ENCODE measurements at places on chromosomes 4 and X.

- DNase-seq = no peak
These were observed 116.7 kb downstream of the CDKL5 start for GRCh38 chrX:18542131-18542530.

GRCh38 chr4:100582146-100582545, 64.3 kb upstream of the EMCN start:
- DNase-seq = no peak

- no peak for DNase-seq
These were observed 3.0 kb downstream of the IL2 start for GRCh38 chr4:122453384-122453995.

GRCh38 chr4:56450342-56450741, 14.3 kb downstream of the PAICS start:
- no peak for DNase-seq

- no peak for DNase-seq
These were observed 60.2 kb upstream of the HPGD start for GRCh38 chr4:174582463-174582862.

DNA sequence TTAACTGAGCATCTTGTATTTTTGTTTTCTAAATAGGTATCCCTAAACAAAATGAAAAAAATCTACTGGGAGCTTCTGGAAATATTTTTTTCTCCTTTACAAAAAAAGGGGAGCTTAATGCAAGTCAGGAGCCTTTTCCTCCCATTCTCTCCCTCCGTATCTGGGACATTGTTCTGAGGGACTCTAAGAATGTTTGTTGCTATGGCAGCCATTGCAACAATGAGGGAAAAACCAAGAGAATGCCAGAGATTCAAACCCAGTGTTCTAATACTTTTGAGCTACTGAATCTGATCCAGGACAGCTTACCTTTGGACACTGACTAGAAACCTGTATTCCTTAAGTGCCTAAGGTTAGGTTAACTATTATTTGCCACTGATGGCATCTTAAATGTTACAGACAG, 485.7 kb upstream of the HS3ST1 start:
- no peak for DNase-seq

DNA sequence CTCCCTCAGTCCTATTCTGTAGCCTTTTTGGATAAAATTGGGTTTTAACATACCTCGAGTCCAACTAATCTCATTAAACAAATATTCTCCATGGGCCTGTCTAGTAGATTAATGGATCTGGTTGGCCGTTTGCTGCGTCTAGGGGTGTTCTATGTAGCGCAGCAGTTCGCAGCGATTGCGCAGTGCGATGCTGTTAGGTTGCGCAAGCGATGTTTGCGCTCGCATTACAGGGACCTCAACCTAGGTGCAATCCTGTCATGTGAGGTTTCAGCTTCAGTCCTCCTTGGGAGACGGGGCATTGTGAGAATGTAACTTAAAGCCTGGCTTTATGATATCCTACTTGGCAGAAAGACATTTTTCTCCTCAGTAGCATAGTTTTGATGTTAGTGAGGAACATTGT, 14.0 kb downstream of the OGT start:
- no peak for DNase-seq

GRCh38 chr4:120922381-120923206, at the start of gene PRDM5:
Gene PRDM5, minus strand, starts transcription at chr4:120922726. Its CDS starts 118 bp downstream, at chr4:120922608.
- DNase-seq = no peak

GRCh38 chr4:162865102-162865501, 301.6 kb downstream of the NAF1 start:
- no peak for DNase-seq

GRCh38 chr4:125891597-125892258, 577.0 kb downstream of the FAT4 start:
- no peak for DNase-seq

DNA sequence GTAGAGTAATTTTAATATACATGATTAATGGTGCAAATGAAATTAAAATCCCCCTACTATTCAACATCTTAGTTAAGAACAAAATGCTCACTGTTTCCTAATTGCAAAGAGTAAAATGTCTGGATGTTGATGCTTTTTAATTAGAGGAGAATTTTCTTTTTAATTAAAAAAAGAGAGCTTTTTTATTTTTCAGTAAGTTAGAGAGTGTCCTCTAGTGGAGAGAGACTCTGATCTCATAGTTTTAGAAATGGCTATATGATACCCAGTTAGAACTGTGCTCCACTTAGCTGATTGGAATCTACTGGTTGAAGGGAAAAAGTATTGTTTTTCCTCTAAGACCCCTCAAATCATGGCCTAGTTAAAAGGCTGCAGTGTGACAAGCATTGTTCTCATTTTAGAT, 312.0 kb upstream of the MAGEB2 start:
- no peak for DNase-seq

GRCh38 chr4:40520533-40520932, 109.1 kb downstream of the RBM47 start:
- no peak for DNase-seq

DNA sequence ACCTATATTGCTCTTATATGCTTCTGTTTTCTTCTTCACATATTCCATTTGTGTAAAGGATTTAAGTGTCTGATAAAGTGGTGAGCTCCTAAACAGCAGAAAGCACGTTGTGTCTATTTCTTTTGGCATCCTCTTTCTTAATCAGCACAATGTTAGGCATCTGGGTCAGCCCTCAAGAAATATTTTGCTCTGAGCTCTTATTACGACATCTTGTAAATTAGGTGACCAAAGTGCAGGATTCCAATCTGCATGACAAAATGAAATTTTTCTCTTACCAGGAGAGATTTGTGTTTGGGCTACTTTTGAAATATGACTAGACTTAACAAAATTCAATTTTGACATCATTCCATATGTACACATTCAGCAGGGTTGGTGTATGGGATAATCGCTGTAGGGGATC, 210.0 kb upstream of the IGFBP7 start:
- no peak for DNase-seq

GRCh38 chr4:20418861-20419451, 167.3 kb downstream of the SLIT2 start:
- DNase-seq = no peak

DNA sequence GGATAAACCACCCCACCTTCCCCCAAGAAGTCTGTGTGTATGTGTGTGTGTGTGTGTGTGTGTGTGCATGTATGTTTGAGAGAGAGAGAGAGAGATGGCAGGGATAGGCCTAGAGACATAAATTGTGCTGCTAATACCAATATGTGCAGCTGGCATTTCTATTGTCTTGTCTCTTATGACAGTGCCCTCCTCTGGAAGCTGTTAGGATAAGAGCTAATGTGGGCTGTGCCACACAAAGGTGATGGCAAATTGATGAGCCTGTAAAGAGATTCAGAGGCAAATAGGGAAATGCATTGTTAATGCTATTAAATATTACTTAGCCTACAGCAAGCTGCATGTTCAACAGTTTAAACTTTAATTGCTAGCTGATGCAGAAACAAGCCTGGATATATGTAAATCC, 332.0 kb downstream of the NKX6-1 start:
- DNase-seq = no peak

DNA sequence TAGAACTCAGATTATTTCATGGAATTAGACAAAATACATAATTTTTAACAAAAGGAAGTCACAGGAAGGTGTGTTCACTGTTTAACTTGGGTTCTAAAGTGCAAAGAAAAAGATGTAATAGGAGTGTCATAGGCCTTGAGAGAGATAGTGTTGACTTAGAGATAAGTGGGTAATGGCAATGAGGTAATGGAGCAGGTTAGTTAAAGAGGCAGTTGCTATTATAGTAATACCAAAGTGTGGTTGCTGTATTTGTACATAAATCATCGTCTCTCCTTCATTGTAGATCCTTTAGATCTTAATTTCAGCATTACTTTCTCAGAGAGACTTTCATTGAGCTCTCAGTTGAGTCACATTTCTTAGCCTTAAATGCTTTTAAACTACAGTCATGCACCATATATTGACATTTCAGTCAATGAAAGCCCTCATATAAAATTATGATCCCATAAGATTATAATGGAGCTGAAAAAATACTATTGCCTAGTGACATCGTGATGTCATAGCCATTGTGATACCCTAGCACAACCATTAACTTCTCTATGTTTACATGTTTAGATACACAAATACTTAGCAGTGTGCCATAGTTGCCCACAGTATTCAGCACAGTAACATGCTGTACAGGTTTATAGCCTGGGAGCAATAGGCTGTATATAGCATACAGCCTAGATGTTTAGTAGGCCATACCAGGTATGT, 245.4 kb downstream of the ADGRL3 start:
- DNase-seq = no peak

DNA sequence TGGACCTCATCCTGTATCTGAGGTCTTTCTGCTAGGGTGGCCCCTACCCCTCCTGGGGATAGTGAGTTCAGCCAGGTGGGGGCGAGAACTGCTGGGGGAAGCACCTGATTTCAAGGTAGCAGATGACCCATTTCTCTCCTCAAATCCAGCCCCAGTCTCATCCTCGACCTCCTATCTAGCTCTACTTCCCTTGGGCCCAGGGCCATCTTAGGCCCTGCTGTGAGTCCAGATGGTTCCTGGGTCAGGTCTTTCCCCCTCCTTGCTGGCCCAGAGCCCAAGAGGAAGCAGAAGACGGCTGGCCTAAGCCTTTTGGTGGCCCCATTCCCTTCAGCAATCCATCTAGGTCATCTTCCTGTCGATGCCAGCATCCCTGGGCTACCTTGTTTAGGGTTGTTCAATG, 3.3 kb downstream of the CDK16 start:
- DNase-seq = no peak

GRCh38 chr4:186190581-186191199, 677 bp upstream of the CYP4V2 start:
- no peak for DNase-seq

- no peak for DNase-seq
These were observed 380.1 kb downstream of the GRIA2 start for GRCh38 chr4:157600583-157600982.

DNA sequence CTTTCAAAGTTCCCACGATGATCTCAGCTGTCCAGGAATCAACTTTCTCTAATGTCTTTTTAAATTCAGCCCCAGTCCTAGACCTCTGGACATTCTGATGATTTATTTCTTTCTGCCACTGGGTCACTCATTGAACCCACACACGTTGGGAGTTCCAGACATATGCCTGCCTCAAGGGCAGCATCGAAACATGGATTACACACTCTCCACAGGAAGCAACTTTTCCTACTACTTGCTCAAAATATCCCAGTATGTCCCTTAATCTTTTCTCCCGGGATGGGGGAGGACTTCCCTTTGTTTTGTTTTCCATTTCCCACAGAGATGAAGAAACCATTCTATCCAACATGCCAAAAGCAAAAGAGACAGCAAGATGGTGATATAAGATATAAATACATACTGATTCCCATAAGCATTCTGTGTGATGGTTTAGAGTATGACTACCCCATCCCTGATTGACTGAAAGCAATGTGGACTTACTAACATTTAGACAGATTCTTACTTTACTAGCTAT, 79.8 kb upstream of the PPARGC1A start:
- DNase-seq = no peak

GRCh38 chrX:8721536-8721935, 10.4 kb downstream of the ANOS1 start:
- DNase-seq = no peak

- no peak for DNase-seq
These were observed 4.0 kb downstream of the DCLK2 start for GRCh38 chr4:150082241-150082640.

DNA sequence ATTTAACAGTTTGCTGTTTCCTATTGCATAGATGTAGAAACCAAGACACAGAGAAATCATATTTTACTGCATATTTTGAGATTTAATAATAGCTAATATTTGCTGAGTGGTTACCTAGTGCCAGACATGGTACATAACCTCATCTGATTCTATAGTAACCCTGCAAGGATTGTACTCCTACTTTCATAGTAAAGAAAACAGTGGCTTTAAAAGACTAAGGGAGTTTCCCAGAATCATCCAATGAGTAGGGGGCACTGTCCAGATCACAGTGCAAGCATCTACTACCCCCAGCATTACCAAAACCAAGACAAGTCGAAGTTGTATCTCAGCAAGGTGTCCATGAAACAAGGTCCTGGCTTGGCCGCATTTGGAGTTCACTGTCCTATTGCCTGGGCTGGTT, 224.5 kb upstream of the TENM3 start:
- DNase-seq = no peak

- no peak for DNase-seq
These were observed 226.9 kb downstream of the ARHGAP24 start for GRCh38 chr4:85701861-85702321.

GRCh38 chr4:6502747-6503465, 30.5 kb upstream of the PPP2R2C start:
- DNase-seq = no peak

DNA sequence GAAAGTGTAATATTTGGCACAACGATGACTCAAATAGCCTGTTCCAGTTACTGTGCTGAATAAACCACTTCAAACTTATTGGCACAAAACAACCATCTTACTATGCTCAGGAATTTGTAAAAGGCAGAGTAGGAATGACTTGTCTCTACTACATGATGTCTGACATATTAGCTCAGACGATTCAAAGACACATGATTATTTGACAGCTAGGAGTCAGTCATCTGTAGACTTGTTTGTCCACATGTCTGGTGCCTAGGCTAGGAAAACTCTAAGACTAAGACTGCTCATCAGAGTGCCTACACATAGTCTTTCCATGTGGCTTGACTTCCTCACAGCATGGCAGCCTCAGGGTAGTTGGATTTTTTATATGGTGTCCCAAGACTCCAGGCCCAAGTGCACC, 154.5 kb downstream of the FANCB start:
- DNase-seq = no peak

DNA sequence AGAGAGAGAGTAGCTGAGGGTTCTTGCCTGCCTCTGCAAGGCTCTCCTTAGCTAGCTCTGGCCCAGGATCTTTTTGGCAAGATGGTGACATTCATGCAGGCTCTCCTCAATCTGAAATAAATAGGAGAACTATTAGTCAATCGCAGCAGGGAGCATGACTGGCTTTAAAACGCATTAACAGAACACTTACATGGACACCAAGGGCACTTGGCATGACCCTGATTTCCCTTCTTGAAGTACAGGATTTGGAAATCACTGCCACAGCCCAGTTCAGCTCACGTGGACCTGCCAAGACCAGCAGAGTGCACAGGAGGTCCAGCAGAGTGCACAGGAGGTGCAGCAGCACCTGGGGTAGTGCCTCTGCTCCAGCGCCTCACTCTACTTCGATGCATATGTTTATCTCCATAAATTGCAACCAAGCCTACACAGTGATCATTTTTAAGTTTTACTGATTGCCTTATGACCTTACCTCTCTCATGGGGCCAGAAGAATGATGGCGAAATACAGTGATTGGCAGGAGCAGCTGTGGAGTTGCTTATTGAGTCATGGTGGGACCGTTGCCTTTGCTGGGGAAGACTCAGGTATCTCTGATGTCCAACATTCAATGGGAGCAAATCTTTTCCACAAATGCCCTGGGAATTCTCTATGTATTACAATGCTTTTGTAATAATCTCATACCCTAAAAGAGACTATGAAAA, 122.4 kb downstream of the SYNPO2 start:
- no peak for DNase-seq

- no peak for DNase-seq
These were observed 32.2 kb downstream of the ATG4A start for GRCh38 chrX:108123591-108124366.

Measured in caudate nucleus (tissue), 63 donors.